ENCODE measurements at places on chromosomes 1 and 21. TPM values are rescaled to one million over a fixed set of nuclear protein-coding genes. Genes with fewer than 3 reads are reported as not detected.

ZNF436 gene
- total RNA-seq, result 34.6 TPM

SMPDL3B gene
- not detected for total RNA-seq

IFI44L gene
- total RNA-seq, result 7.6 TPM

RIMS3 gene
- 0.33 TPM for total RNA-seq

SVBP gene
- 24.6 TPM for total RNA-seq

S100A12 gene
- total RNA-seq, result not detected

OR10J1 gene
- total RNA-seq, result not detected

LCE1B gene
- not detected for total RNA-seq

PRDM2 gene
- total RNA-seq, result 10.3 TPM

AJAP1 gene
- total RNA-seq, result not detected

OLFML3 gene
- total RNA-seq, result 139 TPM

MYBPHL gene
- total RNA-seq, result not detected

SERPINC1 gene
- total RNA-seq, result 0.17 TPM

GJA8 gene
- not detected for total RNA-seq

LCK gene
- total RNA-seq, result not detected

LCE2B gene
- not detected for total RNA-seq

GSTM2 gene
- total RNA-seq, result 26.3 TPM

ACTN2 gene
- total RNA-seq, result under 0.01 TPM

C1QC gene
- total RNA-seq, result not detected

OLIG2 gene
- not detected for total RNA-seq

CDA gene
- 1.3 TPM for total RNA-seq

OR2L8 gene
- not detected for total RNA-seq
